Stimulated activated CD8-positive, alpha-beta memory T cell treated with anti-CD3 and anti-CD28 coated beads, Interleukin-4, amount 100 ng/mL, for 4 hours (primary cell): ENCODE measurements at places on chromosomes 16 and 17.

DNA sequence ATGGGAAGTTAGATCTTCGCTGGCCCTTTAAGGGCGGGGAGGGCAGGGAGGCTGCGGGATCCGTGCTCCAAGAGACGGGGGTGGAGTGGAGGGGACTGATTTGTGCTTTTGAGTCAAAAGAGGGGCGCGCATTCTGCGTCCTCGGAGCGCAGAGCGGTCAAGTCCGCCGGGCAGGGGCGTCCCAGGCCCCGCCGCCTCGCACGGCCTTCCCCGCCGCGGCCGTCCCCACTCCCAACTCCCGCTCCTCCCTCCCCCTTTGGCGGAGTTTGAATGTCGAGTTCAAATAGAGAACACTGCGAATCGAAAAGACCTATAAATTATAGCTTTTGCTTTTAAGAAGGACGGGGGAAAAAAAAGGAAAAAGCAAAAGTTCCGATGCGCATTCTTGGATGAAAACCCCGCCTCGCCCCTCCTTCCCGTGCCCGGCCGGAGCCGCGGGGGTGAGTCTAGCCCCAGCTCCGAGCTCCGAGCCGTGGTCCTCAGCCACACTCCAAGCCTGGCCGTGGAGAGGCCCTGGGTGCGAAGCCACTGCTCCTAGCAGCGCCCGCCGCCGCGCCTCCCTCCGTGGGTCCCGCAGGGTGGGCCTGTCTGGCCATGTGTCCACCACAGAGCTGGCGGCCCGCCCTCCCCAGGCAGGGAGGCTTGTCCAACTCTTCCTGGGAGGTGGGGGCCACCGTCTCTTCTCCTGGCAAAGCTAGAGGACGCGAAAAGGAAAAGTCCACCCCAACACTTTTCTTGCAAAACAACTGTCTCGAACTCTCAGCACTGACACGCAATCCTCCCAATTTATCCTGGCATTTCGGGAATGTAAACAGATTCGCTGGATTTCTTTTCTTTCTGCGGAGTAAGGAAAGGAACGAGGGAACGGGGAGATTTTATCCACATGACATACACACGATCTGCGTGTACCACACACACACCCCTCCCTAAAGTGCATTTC is 3.6 kb downstream of the CBX8 start:
- DNase-seq: no peak

- no peak for DNase-seq
These were observed 3.0 kb downstream of the NUBP2 start for GRCh38 chr16:1785846-1786170.

DNA sequence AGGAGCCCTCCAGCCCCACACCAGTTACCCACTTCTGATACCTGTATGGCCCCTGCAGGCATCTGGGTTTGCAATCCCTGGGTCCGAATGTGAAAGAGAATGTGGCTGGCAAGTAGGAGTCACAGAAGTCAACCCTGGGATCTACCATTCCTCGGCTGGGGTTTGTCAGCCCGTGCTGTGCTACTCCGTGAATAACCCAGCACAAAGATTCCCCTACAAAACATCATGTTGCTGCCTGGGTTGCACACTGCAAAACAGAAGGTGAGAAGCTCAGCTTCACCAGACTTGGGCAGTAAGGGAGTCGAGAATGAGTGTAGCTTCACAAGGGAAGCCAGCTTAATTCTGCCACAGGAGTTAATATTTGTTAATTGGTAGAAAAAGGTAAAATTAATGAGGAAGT is 137.1 kb downstream of the ZFHX3 start:
- no peak for DNase-seq

- no peak for DNase-seq
These were observed 111.7 kb upstream of the COX10 start for GRCh38 chr17:13957636-13958035.

- peak; percentile 80 for DNase-seq
These were observed at the start of gene SLFN11 for GRCh38 chr17:35373534-35373983. Gene SLFN11 (minus strand): TSS chr17:35373621. CDS start chr17:35363807, 9,814 bp downstream.

- DNase-seq: no peak
These were observed 386.0 kb downstream of the SLC39A11 start for GRCh38 chr17:72706396-72706981.

DNA sequence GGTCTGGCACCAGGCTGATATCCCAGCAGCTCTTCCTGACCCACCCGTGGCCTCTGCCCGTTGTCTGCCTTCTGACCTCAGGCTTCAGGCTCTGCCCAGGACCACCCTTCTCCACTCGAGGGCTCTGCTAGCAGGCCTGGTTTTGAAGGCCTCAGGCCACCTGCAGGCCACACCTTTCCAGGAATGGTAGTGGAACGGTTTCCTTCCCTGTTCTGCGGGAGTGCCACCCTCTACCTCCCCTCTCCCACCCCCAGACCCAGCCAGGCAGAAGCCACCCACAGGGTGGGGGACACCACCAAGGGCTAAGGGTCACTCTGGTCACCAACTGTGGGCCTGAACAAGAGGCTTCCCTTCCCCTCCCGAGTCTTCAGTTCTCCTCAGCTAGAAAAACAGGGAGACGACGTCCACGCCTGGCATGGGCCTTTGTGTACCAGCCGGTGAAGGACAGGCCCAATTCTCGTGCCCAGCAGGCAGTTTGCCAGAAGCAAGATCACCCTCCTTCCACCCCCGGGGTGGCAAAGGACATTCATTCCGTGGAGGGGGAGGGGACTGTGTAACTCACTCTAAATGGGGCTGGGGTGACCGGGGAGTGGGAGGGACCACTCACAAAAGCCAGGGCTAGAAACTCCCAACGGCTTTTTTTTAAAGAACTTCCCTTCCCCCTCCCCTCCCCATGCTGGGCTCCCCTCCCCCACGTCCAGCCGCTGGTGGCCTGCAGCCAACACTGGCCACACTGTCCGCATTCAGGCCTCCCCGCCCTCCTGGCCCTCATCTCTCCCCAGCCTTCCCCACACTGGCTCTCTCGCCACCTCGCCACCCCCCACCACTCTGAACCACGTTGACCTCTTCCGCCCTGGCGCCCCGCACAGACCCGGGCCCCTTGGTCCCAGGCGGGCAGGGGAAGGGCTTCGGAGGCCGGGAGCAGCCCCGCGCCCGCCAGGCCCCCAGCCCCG is 7.7 kb downstream of the CBX4 start:
- DNase-seq: no peak

DNA sequence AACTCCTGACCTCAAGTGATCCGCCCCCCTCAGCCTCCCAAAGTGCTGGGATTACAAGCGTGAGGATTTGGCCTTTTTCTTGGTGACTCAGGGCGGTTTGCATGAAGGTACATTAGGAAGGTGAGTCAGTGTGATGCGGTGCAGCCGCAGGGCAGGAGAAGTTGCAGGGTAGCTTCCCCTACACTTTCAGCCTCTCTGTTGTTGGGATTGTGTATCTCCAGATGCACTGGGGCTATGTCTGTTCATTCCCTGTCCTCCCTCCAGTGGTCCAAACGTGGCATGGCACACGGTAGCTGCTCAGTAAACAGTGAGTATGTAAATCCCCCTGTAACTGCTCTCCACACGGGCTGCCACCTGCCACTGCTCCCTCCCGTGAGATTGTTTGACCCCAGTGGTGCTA is 109.1 kb upstream of the CDC42EP4 start:
- no peak for DNase-seq

DNA sequence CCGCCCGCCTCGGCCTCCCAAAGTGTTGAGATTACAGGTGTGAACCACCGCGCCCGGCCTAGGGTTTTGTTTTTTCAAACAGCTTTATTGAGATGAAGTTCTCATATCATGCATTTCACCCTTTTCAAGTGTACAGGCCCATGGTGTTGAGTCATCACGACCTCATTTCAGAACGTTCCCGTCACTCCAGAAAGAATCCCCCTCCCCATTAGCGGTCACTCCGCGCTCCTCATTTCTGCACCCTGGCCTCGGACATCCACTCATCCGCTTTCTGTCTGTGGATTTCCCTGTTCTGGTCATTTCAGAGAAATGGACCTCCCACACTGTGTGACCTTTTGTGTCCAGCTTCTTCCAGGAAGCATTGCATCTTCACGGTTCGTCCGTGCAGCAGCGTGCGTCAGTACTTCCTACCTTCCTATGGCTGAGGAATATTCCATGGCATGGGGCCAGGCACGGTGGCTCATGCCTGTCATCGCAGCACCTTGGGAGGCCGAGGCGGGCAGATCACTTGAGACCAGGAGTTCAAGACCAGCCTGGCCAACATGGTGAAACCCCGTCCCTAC is 135.2 kb upstream of the GSE1 start:
- DNase-seq: no peak

GRCh38 chr16:56608876-56609462 is 585 bp downstream of the MT2A start:
- no peak for DNase-seq

GRCh38 chr17:74768069-74768762 is 7.9 kb downstream of the NAT9 start:
- no peak for DNase-seq

GRCh38 chr16:89295915-89296314 is 78.4 kb downstream of the ZNF778 start:
- DNase-seq: no peak

DNA sequence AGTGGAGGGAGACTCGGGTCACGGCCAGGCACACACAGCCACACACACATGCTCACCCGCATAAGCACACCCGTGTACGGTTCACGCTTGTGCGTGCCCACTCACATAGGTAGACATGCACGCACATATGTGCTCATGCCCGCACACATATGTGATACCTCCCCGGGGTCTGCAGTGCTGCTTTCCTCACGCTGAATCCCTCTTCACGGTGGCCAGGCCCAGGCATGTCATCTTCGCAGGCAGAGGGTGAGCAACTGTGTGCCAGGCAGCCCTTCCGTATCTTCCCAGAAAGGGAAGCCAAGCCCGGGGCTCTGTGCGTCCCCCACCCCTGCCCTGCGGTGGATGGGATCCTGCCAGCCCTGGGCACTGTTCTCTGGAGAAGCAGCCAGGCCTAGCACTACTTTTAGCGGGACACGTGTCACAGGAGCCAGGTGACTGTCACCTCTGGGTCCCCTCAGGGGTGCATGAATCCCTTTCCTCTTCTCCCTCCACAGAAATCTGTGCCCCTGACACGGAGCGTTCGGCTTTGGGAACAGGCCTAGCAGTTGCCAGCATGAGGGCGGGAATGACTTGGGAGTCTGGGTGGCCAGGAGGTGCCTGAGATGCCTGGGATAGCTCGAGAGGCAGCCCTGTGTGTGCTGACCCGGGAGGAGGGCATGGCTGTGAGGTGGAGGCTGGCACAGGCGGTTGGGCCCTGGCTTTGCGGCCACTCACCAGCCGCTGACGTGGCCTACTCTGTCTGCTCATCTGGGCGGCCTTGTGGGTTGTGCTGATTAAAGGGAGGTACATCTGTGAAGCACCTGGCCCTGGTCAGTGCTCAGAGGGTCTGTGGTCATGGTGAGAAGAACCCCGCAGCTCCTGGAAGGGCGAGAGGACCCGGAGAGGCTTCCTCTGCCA is 47.5 kb downstream of the BAIAP2 start:
- DNase-seq: no peak

DNA sequence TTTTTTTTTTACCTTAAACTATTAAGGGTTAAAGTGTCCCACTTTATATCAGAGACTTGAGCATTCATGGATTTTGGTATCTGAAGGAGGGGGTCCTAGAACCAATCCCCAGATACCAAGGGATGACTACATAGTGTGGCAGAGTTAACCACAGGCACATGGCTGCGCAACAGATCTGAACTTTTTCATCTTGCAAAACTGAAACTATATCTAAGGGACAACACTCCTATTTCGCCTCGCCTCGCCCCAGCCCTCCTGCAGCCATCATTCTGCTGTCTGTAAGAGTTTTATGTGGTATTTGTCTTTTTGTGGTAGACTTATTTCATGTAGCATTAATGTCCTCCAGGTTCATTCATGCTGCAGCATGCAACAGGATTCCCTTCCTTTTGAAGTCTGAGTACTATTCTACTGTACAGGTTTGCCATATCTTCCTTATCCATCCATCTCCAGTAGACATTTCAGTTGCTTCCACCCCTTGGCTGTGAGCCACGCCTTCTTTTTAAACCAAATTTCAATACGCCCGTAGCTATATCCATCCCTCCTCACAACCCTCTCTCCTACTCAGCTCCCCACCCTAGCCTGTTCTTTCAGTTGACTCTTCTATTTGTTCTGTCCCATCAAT is 53.2 kb downstream of the AMFR start:
- no peak for DNase-seq

DNA sequence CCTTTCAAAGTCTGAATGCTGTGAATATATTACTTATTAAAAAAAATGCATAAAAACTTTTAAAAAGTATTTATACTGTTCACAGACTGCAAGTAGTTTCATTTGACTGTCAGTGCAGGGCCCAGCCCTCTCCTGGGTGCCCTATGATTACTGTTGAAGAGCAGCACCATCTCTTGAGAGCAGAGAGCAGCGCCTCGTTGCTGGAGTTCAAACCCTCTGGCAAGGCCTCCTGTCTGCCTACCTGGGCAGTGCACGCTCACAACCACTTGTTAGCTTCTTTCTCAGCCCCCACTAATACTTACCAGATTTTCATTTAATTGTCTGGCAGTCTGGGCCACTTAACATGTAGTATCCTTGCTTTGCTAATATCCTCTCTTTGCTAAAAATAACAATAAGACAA is 233.4 kb downstream of the PHKB start:
- DNase-seq: no peak

- no peak for DNase-seq
These were observed 496.9 kb upstream of the C16orf82 start for GRCh38 chr16:26569793-26570192.

DNA sequence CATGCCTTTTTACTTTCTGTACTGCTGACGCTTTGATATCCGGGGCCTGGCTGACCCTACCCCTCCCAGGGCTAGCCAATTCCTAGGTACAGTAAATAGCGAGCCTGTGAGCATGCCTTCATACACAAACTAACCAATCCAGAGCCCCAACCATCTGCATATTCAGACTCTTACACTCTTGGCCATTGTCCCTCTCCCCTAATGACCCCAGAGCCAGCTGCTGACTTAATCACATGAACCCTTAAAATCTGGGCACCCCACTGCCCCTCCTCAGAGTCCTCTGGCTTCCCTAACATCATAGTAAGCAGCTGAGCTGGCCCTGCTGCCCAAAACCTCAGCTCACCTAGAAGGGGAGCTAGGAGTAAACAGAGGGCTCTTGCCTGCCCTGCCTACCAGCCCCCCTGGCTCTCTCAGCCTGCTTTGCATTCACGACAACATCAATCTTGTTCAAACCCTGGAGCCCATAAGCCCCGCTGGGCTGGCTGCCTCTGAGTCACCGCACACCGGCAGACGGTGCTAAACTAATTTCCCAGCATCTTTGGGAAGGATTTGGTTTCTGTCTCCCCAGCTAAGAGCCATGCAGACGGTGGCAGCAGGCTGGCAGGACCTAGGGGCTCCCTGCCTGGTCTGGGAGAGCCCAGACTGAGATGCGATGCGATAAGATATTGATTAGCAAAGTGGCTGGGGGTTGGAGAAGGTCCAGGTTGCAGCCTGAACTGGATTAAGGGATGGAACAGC is 63.2 kb downstream of the CLEC19A start:
- no peak for DNase-seq

- DNase-seq: no peak
These were observed 3.8 kb upstream of the RASL10B start for GRCh38 chr17:35727635-35728034.

GRCh38 chr17:73595931-73596330 is 48.3 kb downstream of the SDK2 start:
- no peak for DNase-seq
